ENCODE measurements at places on chromosomes 7 and 10.
A peak's percentile ranks its signal among the peaks of the same experiment; 100 is the strongest.

GRCh38 chr7:128697302-128697905 is 25.3 kb downstream of the GARIN1A start:
- DNase-seq = peak; percentile 85

GRCh38 chr10:27252267-27253000 is 11.8 kb upstream of the ACBD5 start:
- peak; percentile 61 for DNase-seq

DNA sequence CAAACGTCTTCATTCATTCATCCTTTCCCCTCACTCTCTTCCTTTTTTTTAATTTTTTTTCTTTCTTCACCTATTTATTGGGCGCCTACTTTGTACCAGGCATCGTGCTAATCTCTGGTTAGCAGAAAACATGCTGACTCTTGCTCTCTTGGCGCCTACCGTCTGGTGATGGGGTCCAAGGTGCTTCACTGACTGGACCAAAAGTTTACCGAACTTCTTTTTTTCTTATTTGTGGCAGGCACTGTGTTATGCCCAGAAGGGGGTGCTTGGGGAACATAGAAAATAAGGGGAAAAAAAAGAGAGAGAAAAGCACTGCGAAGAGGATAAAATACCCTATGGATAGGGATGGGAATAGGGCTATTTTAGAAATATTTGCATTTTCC is 505 bp upstream of the FAM204A start:
- no peak for DNase-seq

DNA sequence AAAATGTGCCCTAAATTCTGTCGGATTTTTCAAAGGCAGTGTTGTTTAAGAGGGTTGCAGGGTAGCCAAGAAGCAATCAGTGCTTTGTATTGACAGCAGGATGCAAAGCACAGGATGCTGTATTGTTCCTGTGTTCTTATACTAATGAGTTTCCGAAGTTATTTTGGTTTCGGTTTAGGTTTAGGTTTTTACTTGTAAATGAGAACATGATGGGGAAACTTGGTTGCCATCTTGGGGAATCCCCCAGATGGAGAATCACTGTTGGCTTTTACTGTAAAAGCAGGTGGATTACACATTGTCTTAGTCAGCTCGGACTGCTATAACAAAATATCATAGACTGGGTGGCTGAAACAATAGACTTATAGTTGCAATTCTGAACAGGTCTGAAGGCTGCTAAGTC is 72.1 kb downstream of the INHBA start:
- DNase-seq = no peak

DNA sequence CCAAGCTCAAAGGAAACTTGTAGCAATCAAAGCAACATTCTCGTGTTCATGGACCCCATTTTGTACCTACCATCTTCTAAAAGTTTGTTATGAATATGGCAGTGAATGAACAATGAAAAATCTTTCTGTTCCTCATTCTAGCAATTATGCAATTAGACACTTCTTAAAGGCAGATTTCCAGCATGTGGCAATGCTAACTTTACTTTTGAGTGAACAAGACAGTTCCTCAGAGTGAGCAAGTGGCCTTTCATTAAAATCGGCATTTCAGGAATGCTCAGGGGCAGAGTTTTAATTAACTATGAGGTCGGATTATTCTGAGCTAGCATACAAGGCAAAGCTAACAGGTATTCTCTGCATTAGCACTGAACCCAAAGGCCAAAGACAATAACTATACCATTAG is 48.4 kb upstream of the NFE2L3 start:
- DNase-seq = no peak

DNA sequence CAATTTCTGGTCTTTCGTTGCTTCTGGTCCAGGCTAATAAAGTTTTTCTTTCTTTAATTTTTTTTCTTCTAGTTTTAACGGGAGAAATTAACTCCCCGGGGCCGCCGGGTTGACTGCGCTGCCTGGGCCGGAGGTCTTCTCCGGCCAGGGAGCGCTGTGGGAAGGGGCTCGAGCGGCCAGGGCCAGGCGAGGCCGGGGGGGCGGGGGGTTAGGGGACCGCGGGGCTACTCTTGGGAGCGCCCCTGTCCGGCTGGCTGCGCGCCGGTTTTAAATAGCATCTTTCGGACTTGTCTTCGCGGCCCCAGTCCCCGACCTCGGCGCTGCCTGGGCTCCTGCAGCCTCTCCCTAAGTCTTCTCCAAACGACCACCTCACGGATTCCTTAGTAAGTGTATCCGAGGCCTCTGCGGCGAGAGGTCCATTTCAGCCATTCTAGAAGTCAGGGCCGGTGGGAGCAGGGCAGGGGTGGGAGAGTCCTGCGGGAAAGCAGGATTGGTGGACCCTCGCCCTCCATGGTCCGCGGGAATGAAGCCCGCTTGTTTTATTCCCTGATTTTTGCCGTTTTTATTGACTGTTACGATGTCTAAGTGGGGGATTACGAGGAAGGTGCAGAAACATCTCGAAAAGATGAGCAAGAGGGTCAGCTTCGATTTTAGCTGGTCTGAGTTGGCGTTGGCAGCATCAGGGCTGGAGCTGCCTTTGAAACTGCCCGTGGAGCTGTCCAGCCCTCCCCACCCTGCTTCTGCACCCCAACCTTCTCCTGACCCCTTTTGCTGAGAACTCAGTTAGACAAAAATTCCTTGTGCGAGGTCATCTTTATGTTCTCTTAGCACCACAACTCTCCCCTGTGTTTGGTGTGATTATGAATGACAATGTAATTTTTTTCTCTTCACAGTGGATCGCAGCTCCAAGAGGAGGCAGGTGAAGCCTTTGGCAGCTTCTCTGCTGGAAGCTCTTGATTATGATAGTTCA is 555 bp downstream of the PHF14 start:
- DNase-seq = peak; percentile 50

DNA sequence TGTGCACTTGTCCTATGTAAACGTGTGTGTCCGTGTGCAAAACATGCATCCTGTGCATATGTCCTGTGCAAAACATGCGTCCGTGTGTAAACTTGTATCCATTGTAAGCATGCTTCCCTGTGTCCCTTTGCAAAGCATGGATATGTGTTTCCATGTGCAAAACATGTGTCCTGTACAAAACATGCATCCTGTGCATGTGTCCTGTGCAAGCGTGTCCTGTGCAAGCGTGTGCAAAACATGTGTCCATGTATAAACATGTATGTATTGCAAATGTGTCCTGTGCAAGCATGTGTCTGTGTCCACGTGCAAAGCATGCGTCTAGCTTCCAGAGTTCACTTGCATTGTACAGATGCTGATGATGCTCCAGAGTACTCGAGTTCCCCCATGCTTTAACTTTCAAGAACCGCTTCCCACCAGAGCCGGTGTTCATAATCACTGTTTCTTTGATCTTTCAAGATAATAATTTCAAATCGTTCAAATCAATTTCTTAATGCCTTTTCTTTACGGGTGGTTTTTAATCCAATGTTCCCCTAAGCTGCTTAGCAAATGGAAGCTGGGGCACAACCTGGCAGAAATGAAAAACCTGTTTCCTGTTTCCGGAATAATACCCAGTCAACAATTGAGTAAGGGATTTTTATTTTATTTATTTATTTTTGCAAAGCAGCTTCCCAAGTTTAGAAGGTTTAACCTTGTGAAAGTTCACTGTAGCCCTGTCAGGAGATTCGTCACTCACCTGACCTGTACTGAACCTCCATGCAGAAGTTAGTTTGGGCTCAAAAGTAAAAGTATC is 641 bp upstream of the ASB13 start:
- no peak for DNase-seq

DNA sequence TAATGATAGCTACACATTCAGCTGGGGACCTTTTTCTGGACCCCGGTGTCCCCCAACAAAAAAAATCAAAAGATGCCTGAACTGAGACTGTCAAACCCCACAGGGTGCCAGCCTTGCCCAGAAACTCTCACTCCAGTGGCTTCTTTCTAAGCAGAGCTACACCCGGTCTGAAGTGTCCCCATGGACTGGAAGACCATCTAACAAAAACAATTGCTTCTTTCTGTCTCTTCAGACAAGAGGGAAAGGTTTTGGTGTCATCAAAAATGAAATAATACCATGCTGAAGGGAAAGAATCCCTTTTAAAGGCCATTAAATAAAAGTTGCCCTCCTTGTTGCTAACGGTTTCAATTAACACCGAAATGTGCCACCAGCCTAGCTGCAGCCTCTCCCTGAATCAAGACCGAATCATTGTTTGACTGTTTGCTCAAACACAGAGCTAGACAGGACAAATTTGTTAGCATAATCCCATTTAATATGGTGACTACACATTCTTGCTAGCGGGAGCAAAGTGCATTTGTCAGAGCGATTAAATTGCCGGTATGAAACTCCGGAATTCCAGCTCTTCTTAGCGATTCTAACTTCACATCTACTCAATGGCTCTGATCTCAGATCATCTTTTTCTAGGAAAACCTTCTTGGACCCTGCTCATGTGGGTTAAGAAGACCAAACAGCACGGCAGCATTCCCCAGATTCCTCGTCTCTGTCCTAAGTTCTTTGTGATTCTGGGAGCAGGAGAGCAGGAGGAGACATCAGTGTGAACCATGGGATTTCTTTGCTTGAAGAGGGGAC is 397.5 kb upstream of the PRKCQ start:
- DNase-seq = no peak

GRCh38 chr7:136940917-136941316 is 72.5 kb downstream of the CHRM2 start:
- no peak for DNase-seq

- peak; percentile 77 for DNase-seq
These were observed 9.9 kb upstream of the NT5C3A start for GRCh38 chr7:33072471-33072870.

DNA sequence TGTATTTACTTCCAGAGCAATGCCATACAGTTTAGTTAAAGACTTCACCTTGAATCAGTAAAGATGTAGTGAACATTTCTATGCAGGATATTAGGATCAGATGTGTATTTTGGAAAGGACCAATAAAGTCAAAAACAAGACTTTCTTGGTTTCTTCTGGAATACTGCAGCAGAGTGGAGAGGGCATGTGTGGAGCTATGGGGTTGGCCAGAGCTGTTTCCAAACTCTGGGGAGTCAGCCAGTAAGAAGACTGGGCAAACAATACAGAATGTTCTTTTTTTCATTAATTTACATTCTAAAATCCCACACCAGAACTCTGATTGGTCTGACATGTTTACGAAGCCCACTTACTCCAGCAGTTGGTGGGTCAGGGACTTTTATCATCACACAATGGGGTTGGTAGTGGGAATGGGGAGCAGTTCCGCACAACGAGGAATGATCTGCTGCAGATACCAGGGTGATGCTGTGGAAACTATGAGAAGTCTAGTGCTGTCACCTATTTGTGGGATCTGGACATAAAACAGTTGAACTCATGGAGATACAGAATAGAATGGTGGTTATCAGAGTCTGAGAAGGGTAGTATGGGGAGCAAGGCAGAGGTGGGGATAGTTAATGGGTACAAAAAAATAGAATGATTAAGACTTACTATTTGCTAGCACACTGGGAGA is 267.7 kb downstream of the MALRD1 start:
- no peak for DNase-seq

DNA sequence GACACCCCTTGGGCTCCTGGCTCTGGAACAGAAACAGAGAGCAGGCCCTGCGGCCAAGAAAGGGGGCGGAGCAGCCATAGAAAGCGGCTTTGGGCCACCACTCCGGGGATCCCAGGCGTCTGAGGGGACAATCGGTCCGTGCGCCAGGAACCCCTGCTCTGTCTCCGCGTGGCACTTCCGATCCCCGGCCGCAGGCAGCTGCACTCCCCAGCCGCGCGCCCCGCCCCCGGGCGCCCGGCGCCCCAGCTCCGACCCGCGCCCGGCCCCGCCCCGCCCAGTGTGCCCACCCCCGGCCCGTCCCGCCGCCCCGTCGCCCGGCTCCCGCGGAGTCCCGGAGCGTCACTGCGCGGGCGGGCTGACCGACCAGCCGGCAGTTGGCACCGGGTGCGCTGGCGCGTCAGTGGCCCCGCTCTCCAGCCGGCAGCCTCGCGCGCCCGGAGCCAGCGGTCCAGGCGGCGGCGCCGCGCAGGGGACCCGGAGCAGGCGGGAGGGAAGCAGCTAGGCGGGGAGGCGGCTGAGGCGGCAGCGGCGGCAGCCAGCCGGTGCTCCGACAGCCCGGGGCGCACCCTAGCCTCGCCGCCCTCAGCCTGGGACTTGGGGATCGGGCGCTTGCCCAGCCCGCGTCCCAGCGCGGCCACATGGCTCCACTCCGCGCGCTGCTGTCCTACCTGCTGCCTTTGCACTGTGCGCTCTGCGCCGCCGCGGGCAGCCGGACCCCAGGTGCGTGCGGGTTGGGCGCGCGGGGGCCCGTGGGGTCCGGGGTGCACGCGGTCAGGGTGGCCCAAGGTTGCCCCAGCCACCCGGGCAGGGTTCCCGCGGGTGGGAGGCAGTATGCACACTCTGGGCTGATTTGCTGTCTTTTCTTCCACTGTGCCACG is at the start of gene ADAMTS14:
Gene ADAMTS14 (plus strand): TSS at position 342 of the 878 bp plus-strand sequence. CDS start 297 bp downstream, at position 639.
- DNase-seq = peak; percentile 44

- DNase-seq = peak; percentile 54
These were observed 108.3 kb downstream of the TNS3 start for GRCh38 chr7:47473499-47474210.

DNA sequence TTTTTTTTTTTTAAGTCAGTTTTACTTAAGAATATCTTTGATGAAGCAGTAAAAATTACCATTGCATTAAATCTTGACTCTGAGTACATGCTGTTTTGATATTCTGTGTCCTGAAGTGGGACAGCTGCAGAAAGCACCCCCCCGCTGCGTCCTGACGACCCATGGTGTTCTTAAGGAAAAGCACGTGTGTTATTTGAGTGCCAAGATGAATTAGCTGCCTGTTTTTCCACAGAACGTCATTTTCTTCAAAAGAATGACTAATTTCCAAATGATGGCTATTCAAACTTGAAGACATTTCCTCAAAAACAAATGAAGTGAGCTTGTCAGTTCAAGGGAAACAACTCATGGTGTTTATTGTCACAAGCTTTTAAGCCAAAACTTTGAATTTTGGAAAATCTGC is 45.9 kb downstream of the CREM start:
- peak; percentile 82 for DNase-seq

DNA sequence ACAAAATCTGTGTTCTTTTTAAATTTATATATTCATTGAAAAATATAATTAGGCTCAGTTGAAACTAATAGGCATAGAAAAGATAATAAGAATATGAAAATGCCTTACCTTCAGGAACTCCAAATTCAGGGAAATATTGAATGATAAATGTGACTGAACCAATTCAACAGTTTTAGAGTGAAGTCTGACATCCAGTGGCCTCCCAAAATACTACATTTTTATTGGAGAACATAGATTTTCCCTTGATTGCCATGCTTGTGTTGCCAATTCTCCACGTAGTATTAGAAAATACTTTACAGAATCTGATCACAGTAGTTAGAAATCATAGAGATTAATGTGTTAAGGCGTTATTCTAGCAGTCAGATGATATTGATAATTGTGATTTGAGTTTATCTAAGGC is 1246.7 kb downstream of the GATA3 start:
- peak; percentile 38 for DNase-seq

DNA sequence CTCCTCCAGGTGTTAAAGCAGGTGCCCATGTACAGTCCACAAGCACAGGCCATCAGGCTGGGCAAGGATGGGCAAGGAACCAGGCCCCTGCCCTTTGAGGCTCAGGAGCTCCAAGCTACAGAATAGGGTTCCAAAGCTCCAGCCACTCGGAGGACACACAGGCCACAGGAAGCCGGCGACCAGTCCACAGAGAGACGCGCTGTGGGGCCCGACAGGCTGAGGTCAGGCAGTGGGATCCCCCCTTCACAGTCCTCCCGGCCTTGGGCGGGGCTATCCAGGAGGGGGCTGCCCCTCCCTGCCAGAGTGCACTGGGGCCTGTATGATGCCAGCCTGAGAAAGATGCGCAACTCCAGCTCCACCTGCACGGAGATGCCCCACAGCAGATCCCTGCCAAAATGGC is 34.0 kb downstream of the MAD1L1 start:
- no peak for DNase-seq

All from fibroblast of mammary gland (primary cell).